Spinal cord (tissue), 10 donors: ENCODE measurements at places on chromosomes 13 and 19. TPM values are rescaled to one million over a fixed set of nuclear protein-coding genes. Genes with fewer than 3 reads are reported as not detected.

DNA sequence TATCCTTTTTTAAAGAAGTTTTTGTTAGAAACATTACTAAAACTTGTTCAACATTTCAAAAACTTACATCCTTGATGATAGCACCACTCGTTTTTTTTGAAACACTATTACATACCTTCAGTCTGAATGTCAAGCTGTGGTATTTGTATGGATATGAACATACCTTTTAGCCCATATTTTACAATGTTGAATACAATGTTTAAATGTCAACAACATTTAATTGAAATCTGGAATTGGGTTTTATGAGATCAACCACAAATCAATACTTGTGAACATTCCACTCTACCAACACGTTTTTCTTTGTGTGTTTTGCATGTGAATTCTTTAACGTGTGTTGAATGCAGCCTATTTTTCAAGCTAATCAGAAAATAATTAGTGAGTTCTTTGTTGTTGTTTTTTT, 4.7 kb downstream of the SERP2 start:
- no peak for DNase-seq

DNA sequence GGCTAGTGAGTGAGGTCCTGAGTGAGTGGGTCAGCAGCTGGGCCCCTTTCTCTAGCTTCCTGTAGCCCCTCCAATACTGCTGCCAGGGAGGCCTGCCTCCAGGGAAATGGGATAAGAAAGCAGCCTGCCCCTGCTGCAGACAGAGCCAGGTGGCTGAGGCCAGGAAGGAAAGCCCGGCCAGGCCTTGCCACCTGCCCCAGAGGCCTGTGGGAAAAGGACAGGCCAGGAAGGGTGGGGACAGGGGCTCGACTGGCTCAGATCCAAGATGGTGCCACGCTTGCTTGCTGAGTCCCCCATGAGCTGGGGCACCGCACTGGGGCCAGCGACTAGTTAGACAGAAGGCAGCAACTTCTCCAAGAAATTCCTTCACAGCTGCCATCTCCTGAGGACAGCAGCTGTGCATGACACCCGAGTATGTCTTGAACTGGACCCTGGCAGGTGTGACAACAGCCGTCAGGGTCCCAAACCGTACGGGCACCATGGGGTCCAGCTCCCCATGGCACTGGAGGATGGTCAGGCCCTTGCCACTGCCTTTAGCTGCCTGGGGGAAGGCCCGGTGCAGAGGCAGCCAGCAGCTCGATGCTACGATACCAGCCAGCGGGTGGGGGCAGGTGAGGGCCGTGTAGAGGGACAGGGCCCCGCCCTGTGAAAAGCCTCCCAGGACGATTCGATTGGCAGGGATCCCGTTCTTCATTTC, 5.1 kb upstream of the PRR36 start:
- DNase-seq = no peak

DNA sequence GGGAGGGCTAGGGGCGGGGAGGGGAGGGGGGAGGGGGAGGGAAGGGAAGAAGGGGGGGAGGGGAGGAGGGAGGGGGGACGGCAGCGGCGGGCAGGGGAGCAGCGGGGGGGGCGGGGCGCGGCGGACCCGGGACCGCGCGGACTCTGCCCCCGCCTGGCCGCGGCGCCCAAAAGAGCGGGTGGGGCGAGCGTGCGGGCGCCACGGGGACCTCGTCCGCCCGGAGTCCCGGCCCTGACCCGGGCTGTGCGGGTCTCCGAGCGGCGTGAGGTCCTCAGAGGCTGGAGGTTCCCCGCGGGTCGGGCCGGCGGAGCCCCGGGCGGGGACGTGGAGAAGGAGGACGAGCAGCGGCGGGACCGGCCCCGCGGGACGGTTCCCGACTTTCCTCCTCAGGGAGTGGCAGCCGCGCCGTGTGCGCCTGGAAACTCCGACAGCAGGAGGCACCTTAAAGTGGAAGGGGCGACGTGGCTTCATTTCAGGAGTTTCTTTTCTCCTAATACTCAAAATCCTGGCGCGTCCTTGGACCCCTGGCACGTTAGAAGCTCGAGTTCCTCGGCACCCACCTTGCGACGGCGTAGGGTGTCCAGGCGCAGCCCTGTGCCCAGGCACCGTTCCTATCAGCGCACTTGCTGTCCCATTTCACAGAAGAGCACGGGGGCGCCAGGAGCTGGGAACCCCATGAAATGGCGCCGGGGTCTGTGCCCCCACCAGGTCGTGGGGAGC, 518 bp upstream of the PLPP2 start:
- no peak for DNase-seq

The UNC13A gene
- polyA plus RNA-seq = 47.3 TPM

GRCh38 chr13:32650705-32651311, 64.6 kb downstream of the PDS5B start:
- peak; percentile 12 for DNase-seq

DNA sequence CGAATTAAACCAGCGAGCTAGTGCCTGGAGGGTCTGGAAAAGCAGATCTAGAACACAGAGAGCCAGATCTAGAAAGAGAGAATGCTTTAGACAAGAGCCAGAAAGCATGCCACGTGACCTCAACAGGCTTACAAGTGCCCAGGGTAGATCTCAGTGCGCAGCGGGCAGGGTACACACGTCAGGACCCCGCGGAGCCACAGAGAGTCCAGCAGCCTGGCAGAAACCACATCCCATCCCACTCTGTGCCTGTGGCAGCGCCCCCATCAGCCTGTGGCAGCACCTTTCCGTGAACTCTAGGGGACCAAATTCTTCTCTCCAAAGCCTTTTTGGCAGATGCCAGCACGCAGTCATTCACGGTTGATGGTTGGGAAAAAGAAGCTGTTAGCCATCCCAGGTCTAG, 5.9 kb downstream of the ARHGEF1 start:
- DNase-seq = no peak

DNA sequence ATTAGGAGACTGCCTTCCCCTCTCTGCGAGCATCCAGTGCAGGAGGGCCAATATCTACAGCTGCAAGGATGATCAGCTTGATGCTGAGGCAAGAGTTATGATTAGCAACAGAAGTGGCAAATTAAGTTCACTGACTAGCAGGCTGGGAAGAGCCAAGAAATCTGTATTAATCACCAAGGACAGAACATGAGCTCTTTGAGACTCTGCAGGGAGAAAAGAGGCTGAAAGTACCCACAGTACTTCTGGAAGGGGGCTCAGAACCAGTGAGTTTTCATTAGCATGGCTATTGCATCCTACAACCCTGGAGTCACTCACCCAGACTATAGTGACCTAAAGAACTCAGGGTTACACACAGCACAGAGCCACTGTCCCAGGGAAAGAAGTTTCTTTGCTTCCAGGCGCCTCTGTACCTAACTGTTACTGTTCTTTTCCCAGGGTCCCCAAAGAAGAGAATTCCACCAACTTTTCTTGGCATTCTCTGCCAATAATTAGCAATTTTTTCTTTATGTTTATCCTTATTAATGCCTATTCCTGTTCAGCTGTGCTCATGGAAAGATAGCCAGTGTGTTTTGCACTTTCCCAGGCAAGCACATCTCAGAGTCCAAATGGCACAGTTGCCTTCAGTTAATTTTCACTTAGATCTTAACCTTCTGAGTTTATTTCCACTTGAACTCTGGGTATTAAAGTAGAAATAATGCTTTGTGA, 25.8 kb upstream of the MEDAG start:
- no peak for DNase-seq

- no peak for DNase-seq
Observed at GRCh38 chr13:77513719-77514335, 21.7 kb upstream of the SCEL start.

DNA sequence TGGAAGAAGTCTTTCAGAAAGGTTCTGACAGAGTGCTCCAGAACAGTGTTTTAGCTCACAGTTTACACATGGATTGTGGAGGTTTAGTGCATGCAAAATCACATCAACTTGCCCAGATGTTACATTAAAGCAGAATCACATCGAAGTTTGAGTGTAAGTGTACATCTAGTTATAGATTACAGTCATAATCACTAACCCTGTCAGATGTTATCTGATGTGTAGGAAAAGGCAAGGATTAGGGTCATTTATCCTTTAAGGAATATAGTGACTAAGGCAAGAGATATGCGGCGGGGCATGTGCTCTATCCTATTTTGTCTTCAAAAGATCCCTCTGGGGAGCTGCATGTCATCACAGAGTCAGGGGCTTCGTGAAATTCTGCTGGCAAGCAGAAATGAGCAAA, 66.9 kb downstream of the CYSLTR2 start:
- DNase-seq = no peak

DNA sequence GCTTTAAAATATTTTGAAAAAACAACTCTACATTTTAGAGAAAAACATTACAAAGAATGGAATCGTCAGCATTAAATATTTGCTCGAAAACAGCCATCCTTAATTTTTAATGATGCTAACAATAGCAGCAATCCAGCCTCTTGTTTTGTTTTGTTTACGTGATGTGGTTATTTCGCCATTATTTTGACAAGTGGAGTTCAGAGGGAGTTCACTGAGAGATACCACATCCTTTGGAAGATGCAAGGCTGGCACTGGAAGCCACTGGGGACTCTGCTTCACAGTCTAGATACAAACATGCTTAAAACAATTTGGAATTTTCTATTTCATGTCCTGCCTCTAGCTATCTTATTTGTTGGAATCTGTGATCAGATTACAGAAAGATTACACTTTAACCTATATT, 556.3 kb downstream of the PCDH17 start:
- no peak for DNase-seq

DNA sequence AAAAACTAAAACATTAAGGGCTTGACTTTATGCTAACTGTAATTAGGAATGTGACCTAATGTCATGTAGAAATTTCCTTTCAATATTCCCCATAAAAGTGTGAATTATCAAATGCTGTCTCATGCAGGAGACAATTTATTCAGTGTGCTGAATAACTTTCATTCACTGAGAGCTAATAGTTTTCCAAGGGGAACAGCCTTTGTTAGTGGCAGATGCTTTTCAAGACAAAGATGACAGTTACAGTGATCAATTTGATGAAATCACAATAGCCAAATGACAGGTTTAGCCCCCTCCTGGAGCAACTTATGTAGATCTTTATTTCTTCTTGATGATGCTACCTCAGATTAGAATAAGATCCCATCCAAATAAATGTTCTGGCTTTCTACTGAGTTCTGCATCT, 275.5 kb downstream of the ITGBL1 start:
- DNase-seq = no peak

The CNN2 gene
- polyA plus RNA-seq = 35.7 TPM

- no peak for DNase-seq
Observed at GRCh38 chr19:18102916-18103542, 5.5 kb downstream of the MAST3 start.

GRCh38 chr13:62309904-62310303, 894.3 kb upstream of the PCDH20 start:
- no peak for DNase-seq

The ZNF497 gene
- polyA plus RNA-seq = 9.1 TPM

The SPRED3 gene
- polyA plus RNA-seq = 8.3 TPM

DNA sequence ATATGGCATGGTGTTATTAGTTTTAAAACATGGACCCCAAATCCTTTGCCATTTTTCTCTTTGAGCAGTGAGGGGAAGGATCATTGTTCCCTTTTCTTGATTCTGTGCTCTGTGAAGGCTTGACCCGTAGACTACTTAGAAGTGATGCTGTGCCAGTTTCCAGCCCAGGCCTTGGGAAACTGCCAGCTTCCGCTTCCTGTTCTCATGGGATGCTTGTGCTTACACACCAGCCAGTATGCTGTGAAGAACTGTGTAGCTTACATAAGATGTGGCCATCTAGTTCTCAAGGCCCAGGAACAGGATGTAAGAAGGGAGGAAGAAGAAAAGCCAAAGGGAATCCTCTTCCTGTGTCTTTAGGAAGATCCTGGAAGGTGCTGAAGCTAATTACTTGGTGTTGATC, 180.9 kb downstream of the PCCA start:
- DNase-seq = no peak

DNA sequence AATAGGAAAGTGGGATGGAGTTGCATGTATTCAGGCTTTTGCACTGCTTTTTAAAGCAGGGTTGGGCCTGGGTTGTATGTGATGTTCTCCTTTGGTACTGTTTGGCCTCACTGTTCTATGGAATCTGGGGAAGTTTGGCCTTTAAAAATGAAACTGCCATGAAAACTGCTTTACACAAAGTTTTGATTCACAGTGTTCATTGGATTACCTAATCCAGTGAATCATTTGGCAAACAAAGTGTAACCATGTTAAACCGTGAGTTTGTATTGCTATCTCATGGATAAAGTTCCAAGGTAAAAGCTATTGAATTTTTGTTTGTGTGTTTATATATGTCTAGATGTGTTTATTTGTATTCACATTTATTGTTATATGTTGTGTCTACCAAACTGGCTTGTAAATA, 1658.6 kb downstream of the OLFM4 start:
- DNase-seq = no peak

DNA sequence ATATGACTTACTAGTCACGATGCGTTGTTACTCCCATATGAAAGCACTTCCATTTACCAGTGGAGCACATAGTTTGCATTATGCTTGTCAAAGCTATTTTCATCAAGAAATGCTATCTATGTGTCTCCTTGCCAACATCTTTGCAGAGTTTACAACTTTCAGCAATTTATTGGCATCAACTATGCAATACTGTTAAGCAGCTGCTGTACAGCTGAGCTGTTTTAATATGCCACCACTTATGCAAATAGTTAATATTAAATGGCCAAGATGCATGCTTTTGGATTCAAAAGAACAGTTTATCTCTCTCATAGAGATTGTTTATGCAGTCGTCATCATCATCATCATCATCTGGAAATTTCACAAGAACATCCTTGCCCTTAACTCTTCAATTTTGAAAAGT, 67.9 kb upstream of the KLF5 start:
- no peak for DNase-seq

The CDX2 gene
- not detected for polyA plus RNA-seq

- DNase-seq = no peak
Observed at GRCh38 chr19:2037651-2038255, 13.3 kb downstream of the MKNK2 start.

The CYP2A7 gene
- 1.4 TPM for polyA plus RNA-seq
